ENCODE measurements at places on chromosomes 7 and 10.

GRCh38 chr7:95544171-95544570 is 52.1 kb downstream of the PDK4 start:
- DNase-seq = no peak

DNA sequence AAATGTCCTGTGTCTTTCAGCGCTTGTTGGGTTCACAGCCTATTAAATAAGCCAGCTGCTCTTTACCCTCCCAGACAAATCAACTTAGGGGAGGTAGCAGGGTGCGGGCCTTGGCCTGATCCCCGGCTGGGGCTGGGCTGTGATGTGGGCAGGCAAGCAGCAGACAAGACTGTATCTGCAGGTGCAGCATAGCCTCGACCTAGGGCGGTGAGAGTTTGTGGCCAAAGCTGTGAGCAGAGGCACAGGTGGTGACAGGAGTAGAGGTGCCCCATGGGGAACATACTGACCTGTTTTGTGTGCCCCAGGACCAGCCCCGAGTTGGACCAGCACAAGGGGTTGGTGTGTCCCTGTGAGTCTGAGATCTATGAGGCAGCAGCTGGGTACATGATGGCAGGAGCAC is 885.4 kb downstream of the ZNF37A start:
- no peak for DNase-seq

DNA sequence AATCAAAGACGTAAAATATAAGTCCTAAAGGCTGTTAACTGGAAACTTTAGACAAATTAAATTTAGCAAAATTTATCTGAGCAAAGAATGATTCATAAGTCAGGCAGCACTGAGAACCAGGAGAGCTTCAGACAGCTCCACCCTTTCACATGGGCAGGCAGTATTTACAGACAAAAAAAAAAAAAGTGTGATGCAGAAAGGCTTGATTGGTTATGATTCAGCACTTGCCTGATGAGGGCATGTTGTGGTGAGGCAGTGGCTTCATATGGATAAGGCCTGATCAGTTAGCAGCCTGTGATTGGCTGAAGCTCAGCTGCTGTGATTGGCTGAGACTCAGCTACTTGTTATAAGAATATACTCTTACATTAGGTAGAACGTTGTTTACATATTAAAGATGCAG is 495.4 kb upstream of the POM121L12 start:
- DNase-seq = no peak

GRCh38 chr7:5567790-5568189 is 144.2 kb upstream of the TNRC18 start:
- no peak for DNase-seq

All from activated gamma-delta T cell (primary cell).